Uterus (tissue), 4 donors: ENCODE measurements at places on chromosomes 6 and 20.

- no peak for DNase-seq
Observed at GRCh38 chr20:6044115-6044514, 9.7 kb downstream of the LRRN4 start.

DNA sequence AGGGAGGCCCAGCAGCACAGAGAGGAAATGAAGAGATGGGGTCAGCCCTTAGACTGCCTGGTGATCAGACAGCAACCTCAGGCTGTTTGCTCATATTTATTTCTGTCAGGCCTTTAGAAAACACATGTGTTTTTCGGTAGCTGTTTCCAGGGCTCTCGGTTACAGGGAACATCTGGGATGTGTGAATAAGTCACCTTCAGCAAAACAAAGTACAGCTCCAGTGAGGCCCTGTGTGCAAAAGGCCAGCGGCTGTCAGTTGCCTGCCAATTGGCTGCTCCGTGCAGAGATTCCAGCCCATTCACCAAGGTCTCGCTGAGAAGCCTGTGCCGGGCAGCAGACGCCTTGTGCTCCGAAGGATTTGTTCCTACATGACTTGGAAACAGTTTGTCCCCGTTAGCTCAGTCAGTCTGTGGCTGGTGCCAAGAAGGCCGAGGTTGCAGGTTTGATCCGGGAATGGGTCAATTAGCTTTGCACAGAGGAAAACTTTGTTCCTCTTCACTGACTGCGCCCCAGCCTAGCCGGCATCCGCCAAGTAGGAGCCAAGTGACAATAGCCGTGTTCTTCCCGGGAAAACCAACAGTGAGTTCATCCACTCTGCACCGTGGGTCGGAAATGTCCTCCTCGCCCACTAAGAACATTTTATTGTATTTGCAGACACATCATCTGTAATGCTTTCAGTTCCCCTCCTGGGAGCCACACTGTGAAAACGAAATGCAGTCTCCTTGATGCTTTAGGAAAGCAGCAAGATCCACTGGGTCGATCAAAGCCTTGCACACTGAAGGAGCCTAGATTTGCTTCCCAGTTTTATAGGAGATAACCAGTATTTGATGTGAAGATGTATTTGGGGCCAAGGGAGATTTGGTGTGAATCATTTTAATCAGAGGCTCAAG lies 315.4 kb upstream of the CDYL start:
- peak; percentile 85 for DNase-seq

GRCh38 chr6:69973138-69973537 lies 106.8 kb downstream of the COL19A1 start:
- DNase-seq, result no peak

DNA sequence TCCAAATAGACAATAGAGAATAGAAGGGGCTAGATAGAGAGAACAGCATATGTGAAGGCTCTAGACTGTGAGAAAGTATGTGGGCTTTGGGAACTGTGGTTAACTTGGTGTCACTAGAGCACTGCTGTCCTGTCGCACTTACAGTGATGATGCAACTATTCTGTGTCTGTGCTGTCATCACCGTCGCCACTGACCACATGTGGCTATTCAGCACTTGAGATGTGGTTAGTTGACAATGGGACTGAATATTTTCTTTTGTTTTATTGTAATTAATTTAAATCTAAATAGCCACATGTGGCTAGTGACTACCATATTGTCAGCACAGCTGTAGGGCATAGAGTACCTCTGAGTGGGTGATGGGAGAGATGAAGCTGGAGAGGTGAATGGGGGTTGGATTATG lies 39.0 kb upstream of the IFNGR1 start:
- no peak for DNase-seq

DNA sequence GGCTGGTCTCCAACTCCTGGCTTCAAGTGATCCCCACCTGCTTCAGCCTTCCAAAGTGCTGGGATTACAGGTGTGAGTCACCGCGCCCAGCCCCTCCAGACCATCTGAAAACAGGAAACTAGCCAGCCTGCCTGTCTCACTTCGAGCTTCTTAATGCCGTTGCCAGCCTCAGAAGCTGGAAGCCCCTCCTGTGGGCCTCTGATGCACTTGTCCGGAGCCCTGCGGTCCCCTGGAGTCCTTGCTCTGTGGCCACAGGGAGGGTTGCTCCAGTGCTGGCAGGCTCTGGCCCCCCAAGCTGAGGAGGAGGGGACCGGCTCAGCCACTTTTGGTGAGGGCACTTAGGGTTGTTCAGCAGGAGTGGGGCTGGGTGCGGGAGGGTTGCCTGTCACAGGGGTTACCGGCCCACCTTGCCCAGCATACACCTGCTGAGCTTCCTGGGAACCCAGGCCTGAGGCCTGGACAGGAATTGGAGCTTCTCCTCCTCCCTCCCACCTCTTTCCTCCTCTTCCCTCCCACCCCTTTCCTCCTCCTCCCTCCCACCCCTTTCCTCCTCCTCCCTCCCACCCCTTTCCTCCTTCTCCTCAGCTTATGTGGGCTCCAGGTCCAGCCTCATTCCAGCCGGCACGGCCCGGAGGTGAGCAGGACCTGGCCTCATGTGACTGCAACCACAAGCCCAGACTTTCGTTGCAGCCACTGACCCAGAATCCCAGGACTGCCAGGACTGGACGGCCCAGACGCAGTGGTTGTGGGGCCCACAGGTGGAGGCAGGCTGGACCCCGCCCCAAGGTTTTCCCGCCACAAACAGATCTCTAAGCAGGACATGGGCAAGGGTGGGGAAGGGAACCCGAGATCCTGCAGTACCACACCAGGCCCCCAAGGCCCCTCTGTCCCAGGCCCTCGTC lies 9.4 kb upstream of the BIRC7 start:
- no peak for DNase-seq

- DNase-seq, result peak; percentile 25
Observed at GRCh38 chr6:129370268-129370916, 339.6 kb downstream of the ARHGAP18 start.

DNA sequence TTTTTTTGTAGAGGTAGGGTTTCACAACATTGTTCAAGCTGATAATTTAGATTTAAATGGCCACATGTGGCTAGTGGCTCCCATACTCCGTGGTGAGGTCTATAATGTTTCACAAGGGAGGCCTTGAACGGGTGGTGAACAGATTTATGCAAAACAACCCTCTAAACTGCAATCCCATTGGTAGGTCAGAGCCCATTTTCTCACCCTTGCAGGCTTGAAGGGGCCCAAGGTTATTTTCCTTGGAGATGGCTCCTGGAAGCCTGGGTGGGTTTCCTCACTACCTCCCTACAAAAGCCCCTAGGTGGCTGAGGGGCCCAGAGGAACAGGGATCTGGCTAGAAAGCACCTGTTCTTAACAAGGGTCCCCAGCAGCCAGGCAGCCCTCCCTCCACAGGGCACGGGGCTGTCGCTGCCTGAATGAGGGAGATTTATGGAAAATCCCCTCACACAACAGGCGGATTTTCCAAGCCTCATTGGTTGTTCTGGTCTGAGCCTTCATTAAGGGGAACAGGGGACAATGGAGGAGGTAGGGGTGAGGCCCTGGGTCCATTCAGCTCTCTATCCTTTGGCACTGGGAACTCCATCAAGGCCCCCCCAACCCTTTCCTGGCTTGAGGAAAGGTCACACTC lies 64.6 kb downstream of the VEGFA start:
- no peak for DNase-seq

- DNase-seq, result no peak
Observed at GRCh38 chr20:40908309-40908708, 120.3 kb upstream of the TOP1 start.

GRCh38 chr6:139257821-139258398 lies 33.9 kb downstream of the TXLNB start:
- no peak for DNase-seq

GRCh38 chr6:143205991-143206390 lies 145.3 kb downstream of the AIG1 start:
- DNase-seq, result no peak

DNA sequence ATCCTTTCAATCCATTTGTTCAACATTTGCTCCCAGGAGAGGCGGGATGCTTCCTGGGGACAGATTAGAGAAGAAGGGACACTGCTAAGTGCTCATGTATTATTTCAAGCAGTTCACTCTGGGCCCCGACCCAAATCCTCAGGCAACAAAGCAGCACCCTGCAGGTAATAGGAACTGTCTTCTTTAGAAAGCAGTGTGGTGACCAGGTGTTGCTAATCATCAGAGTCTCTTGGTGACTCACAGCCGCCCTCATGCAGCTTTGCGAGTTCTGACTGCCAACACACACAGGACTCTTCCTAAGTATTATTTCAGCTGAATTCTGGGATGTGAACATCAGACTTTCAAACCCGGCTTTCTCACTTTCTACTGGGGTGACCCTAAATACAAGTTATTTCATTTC lies 356.4 kb downstream of the PRKN start:
- DNase-seq, result no peak
